RPMI8226 (cell line): ENCODE measurements at places on chromosomes 5 and 9.

DNA sequence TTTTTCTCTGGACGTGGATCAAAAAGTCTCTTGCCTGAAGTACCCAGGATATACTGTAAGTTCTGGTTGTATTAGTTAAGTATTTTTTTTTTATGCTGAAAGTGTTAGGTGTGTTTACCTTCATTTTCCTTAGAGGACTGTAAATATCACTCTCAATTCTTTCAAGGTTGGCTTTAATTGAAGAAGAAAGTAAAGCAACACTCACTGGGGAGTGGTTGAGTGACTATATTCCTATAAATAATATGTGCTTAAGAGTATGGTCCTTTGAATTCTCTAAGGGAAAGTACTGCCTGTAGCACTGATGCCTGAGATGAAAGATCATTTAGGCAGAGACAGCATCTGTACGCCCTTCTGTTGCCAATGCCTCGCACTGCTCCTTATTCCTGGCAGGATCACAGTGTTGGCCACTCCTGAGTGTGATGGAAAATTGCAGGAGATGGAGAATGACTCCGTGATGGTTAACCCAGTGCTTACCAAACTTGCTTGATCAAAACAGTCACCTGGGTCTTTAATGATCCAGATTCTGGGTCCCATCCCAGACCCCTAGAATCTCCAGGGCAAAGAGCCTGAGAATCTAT lies 182.0 kb upstream of the MPDZ start:
- no peak for DNase-seq

GRCh38 chr9:127955294-127956015 lies 17.8 kb upstream of the DPM2 start:
- DNase-seq: peak; percentile 96

DNA sequence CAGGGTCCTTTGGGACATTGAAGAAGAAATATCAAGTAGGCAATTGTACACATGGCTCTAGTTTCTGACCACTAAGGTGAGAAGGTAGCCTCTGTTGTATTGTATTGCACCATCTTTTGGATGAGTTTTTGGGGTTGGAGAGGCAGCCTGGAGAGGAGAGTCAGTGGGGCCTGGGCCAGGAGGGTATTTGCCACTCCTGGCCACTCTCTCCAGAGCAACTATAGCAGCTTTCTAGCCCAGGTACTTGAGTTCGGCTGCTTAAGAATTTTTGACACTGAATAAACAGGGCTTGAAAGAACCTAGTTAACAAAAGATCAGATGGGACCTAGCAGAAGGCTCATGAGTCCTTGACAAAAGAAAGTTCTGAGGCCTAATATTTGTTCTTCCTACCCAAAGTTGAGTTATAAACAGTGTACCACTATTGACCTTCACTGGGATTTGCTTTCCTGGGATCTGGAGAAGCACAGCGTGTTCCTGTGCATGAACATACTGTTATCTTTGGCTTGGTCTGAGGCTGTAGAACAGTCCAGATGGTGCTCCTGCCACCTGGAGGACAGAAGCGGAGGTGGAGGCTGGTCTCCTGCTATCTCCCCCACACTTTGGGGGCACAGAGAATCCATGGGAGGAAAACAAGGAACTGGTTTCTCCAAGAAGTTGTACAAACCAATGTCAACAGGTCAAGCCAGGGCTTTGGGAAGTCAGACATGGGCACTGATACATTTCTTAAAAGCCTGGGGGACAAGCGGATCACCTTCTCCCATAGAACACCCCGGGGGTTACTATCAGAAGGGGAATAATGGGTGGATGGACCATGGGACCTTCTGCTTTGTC lies 110.4 kb upstream of the LIFR start:
- no peak for DNase-seq

DNA sequence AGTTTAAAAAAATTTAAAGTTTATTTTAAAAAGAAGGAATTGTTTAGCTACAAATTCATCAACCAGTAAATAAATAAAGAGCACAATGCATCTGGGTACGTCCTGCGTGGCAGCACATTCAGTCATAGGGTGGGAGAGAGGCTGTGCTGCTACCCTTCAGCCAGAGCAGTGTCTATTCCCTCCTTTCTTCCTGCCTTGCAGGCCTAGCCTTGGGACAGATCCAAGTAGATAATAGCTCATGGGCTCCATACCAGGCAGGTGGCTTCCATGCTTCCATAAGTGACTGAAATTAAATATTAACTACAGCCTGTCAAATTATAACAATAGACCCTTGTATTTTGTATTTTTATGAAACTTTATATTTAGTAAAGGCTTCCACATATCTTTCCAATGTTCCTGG lies 408.3 kb upstream of the RGMB start:
- DNase-seq: no peak

- no peak for DNase-seq
Observed at GRCh38 chr5:181255836-181256578, 4.9 kb downstream of the TRIM52 start.

DNA sequence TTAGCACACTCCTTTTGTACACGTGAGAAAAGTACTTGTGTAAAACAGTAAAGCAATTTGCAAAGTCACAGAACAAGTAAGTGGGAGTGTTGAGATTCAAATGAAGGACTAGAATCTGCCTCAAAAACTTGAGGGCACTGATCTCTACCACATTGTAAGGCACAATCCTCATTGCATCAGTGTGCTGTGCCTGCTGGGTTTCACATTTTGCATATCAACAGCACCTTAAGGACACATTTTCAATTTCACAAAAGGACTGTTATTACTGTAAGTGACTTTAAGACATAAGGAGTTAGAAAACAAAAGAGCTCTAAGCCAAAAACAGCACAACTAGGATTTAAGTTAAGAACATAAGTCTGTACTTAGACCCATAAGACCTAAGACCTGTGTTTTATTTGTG lies 44.7 kb upstream of the HK3 start:
- no peak for DNase-seq

DNA sequence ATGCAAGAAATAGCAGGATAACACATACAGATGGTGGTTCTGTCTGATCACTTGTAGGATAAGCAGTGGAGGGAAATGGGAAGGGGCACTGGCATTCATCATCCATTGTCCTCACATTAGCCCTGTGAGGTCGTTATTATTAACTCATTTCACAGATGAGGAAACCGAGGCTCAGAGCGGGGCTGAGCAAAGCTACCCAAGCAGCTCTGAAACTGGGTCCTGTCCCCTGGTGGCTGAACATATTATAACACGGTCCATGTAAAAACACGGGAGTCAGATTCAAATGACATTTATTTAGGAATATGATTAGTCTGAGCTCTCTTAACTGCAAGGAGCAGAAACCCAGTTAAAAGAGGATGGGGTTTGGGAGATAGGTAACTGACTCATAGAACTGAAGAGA lies 43.1 kb downstream of the HRH2 start:
- no peak for DNase-seq

GRCh38 chr5:153829510-153830065 lies 209.1 kb downstream of the FAM114A2 start:
- no peak for DNase-seq

- no peak for DNase-seq
Observed at GRCh38 chr5:136190091-136190720, 2.8 kb downstream of the SMIM32 start.

- DNase-seq: no peak
Observed at GRCh38 chr5:140962190-140962589, 4.1 kb upstream of the PCDHAC2 start.

GRCh38 chr5:40291338-40291737 lies 388.4 kb upstream of the PTGER4 start:
- DNase-seq: no peak

DNA sequence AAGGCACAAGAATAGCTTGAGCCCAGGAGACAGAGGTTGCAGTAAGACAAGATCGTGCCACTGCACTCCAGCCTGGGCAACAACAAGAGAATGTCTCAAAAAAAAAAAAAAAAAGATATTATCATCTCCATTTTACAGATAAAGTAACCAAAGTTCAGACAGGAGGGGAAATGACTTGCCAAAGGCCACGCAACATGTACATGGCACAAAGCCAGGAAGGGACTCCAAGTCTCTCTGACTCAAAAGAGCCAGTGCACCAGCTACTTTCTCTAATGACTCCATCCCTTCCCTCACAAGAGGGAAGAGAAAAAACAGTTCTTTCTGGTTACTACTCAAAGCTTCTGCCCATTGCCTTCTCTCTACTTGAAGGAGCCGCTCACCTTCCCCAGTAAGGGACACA lies 34.1 kb downstream of the SIL1 start:
- DNase-seq: peak; percentile 20

- no peak for DNase-seq
Observed at GRCh38 chr5:34722183-34722582, 66.1 kb downstream of the RAI14 start.

GRCh38 chr5:79774171-79774854 lies 84.7 kb downstream of the CMYA5 start:
- DNase-seq: peak; percentile 34

DNA sequence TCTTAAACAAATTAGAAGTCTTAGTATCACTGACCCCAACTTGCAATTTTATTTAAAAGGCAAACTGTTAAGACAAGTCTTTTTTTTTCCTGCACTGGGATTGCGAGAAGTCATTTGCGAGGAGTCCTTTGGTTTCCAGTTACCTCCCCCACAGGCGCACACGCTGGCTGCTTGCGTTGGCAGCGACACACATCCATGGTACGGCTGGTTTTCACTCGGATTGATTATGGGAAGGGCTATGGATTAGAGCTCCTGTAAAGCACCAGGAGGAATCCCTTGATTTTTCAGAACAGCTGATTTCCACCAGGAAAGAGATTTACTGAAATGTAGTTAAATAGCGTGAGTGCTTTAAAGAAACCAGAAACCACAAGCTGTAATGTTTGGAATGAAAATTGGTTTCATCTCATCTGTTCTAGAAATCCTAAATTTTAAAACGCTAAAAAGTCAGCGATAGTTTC lies 737 bp downstream of the SLC1A3 start:
- no peak for DNase-seq

DNA sequence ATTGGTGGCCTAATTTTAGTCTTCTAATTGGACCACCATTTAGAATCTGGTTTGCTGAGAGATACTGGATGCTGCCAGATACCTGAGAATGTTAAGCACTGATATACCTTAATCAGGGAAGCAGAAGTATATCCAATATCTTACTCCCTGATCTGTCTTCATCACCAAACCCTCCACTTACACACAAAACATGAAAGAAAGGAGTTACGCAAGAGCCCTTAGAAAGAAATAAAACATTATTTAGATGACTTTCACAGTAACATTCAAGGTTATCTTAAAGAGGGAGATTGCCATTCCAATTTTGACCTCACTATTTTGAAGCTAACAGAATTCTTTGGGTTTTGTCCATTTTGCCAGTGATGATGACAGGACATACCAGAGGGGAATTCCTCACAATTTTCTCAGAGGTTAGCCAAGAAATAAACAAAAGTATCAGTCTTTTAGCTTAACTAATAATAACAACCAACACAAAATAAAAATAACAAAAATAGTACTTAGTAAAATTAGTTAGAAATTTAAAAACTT lies 496.1 kb downstream of the NFIB start:
- no peak for DNase-seq

GRCh38 chr5:8114597-8115266 lies 245.8 kb downstream of the MTRR start:
- no peak for DNase-seq

DNA sequence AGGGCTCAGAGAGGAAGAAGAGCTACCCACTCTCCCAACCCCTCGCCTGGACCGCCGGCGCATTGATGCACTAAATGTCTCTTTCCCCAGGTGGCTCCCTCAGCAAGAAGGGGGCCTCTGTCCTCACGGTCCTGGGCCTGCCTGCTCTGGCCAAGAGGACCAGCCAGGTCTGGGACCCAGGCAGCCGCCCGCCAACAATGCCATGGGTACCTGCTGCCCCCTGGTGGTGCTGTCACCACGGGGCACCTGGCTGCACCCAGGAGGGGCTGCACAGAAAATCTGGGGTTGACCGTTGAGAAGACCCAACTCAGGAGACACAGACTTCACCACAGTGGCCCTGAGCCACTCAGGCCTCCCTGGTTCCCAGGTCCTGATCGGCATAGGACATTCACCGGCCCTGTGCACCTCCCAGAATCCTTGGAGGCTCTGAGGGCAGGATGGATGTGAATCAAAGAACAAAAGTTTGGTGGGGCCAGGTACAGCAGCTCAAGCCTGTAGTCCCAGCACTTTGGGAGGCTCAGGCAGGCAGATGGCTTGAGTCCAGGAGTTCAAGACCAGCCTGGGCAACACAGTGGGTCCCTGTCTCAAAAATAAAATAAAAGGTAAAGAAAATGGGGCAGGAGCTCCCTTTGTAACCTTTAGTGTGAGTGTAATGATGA lies 2.4 kb upstream of the VAV2 start:
- DNase-seq: peak; percentile 87

DNA sequence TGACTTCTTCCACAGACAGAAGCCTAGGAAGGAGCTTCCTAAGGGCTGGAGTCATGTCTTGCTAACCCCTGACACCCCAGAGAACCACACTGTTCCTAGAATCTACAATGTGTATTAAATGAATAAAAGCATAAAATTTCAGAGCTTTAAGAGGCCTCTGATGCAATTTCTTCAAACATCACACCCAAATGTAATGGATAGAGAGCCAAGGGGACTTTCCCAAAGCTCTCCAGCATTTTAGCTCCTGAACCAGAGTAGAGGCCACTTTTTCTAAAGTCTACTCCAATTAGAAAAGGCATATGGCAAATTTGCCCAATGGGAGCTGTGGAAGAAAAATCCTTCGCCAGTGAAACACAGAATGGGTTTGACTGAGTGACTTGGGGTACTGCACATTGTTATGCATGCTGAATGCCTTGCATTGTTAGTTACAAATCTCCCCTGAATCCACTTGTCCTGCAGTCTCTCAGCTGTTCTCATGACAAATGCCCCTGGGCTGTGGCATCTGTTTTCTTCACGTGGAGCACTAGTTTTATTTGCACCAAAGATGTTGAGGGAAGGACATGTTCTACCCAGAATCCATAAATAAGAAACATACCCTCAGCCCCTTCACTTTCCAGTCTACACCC lies 334.0 kb downstream of the ASTN2 start:
- no peak for DNase-seq

- DNase-seq: no peak
Observed at GRCh38 chr5:180988592-180988991, at the start of gene BTNL3. Gene BTNL3 (plus strand): TSS chr5:180988846. CDS start chr5:180989029, 183 bp downstream.

DNA sequence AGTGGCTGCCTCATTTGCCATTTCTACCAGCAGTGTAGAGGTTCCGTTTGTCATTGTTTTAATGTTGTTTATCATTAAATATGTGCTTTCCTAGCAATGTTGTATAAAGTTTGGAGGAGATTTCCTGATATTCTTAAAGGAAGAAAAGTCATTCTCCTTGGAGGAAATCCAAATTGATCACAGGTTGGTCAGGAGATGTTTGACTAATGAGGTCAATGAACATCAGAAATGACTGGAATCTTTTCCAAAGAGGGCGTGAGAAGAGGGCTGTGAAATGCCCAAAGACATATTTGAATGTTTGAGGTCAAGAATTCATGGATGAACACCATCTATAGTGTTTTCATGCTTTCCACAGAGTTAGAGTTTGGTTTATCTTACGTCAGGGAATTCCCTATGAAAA lies 471.3 kb downstream of the MAT2B start:
- DNase-seq: no peak
